Activated naive CD4-positive, alpha-beta T cell treated with anti-CD3 and anti-CD28 coated beads, Interleukin-2, amount 10 ng/mL, durations not matched to agents 5 hours and 36 hours (primary cell): ENCODE measurements at places on chromosomes 16 and 17. TPM values are rescaled to one million over a fixed set of nuclear protein-coding genes. Genes with fewer than 3 reads are reported as not detected.

Gene HSD17B2
- not detected for total RNA-seq

Gene TAC4
- not detected for total RNA-seq

Gene IGF2BP1
- not detected for total RNA-seq

Gene SMURF2
- 12.3 TPM for total RNA-seq

Gene UNC13D
- 170 TPM for total RNA-seq

Gene AANAT
- not detected for total RNA-seq

Gene CACNA1H
- 1.9 TPM for total RNA-seq

Gene NAGLU
- total RNA-seq: 23.5 TPM

Gene DOK4
- 2.7 TPM for total RNA-seq

Gene RASL10B
- 0.39 TPM for total RNA-seq

Gene P2RX5
- total RNA-seq: 16.9 TPM

Gene CDIP1
- total RNA-seq: 33.2 TPM

Gene DBF4B
- 18.3 TPM for total RNA-seq

Gene DHX38
- total RNA-seq: 73.1 TPM

Gene CACNG5
- not detected for total RNA-seq

Gene MATCAP1
- total RNA-seq: 67.6 TPM

Gene CHRNE
- not detected for total RNA-seq

Gene FTSJ3
- 44.5 TPM for total RNA-seq

Gene RASD1
- total RNA-seq: 0.51 TPM

Gene CCL3
- total RNA-seq: 8.8 TPM

Gene PTX4
- total RNA-seq: not detected

Gene WNT9B
- not detected for total RNA-seq

Gene VASN
- not detected for total RNA-seq

Gene CLDN7
- 0.76 TPM for total RNA-seq

Gene JPT1
- total RNA-seq: 161 TPM

Gene ANKRD40CL
- not detected for total RNA-seq

Gene IL17C
- total RNA-seq: not detected

Gene CRHR1
- not detected for total RNA-seq

Gene SOCS7
- 16.7 TPM for total RNA-seq

Gene AATK
- total RNA-seq: 0.05 TPM

Gene GINS3
- total RNA-seq: 13.3 TPM

Gene NPIPB13
- 15.5 TPM for total RNA-seq

Gene ERI2
- 8.8 TPM for total RNA-seq

Gene ADGRG3
- total RNA-seq: not detected

Gene ASPA
- total RNA-seq: not detected

Gene HS3ST3B1
- total RNA-seq: 19.5 TPM

Gene CCDC182
- not detected for total RNA-seq

Gene PLEKHG4
- total RNA-seq: 20.2 TPM
